T-helper 1 cell (primary cell): ENCODE measurements at places on chromosomes 1 and 21.

GRCh38 chr1:30464187-30464617, 259.2 kb downstream of the MATN1 start:
- DNase-seq: no peak

DNA sequence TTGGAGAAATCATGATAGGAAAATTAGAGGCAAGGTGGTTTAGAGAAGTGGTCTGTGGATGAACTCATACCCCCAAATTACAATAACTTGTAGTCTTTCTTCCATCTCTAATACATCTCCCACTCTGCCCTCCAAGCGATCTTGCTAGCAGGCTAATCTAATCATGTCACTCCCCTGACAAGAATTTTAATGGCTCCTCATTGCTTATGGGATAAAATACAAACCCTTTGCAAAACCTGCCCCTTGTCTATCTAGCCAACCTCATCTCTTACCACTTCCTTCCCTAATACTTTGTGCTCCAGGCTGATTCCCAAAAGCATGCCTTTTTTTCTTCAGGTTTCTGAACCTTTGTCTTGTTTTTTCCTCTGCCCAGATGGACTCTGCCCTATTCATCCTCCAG, 71.3 kb upstream of the LRRN2 start:
- DNase-seq: no peak

GRCh38 chr1:65458730-65459396, 38.4 kb downstream of the LEPR start:
- DNase-seq: no peak

DNA sequence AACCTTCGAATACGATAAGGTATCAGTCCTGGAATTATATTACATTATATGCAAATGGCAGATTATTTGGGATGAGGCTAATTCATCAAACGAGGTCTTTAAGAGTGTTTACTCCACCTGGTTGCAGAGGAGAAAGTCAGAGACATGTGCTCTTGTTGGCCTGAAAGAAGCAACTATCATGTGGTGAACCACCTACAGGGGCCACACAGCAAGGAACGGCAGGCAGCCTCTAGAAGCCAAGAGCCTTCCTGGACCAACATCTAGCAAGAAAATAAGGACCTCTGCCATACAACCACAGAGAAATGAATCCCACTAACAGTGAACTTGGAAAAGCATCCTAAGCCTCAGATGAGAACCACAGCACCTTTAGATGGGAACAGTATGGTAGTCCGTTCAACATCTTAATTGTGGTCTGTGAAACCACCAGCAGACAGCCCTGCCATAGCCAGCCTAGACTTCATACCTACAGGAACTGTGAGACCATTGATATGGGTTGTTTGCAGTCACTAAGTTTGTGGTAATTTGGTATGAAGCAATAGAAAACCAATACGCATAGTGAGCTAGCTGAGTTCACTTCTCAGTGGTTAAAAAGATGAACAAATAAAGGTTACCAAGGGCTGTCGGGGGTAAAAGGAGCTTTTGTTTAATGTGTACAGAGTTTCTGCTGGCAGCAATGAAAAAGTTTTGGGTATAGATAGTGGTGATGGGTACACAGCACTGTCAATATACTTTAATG, 345.7 kb upstream of the RUNX1 start:
- no peak for DNase-seq

- DNase-seq: no peak
These were observed 169.8 kb downstream of the CYYR1 start for GRCh38 chr21:26403321-26403720.

- no peak for DNase-seq
These were observed 22.5 kb upstream of the TTC22 start for GRCh38 chr1:54823670-54824069.

- no peak for DNase-seq
These were observed 144.6 kb downstream of the NFIA start for GRCh38 chr1:61226791-61227567.

- no peak for DNase-seq
These were observed 28.7 kb downstream of the KHDRBS1 start for GRCh38 chr1:32042330-32042729.

- DNase-seq: no peak
These were observed 99.7 kb downstream of the PRDM16 start for GRCh38 chr1:3168678-3169077.

- no peak for DNase-seq
These were observed 28.5 kb downstream of the PODN start for GRCh38 chr1:53090227-53091147.

- DNase-seq: no peak
These were observed 61.0 kb downstream of the ATP5PO start for GRCh38 chr21:33854604-33855003.

DNA sequence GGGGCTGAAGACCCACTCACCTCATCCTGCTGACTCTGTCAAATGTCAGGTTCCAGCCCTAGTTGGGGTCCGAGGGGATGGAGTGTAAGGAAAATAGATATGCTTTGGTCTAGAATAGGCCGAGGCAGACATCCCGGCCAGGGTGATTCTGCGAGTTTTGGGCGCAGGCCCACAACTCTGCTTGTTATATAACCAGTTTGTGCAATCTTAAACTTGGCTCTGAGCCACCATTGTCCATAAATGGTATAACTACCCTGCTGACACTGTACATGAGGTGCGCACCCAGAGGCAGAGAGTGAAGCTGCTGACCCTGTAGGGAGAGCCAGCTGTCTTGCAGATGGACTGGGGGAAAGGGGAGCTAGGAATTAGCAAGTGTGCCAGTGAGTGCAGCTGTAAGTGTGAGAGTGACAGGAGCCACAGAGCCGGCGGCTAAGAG, 1388.8 kb downstream of the AMY1C start:
- DNase-seq: no peak

DNA sequence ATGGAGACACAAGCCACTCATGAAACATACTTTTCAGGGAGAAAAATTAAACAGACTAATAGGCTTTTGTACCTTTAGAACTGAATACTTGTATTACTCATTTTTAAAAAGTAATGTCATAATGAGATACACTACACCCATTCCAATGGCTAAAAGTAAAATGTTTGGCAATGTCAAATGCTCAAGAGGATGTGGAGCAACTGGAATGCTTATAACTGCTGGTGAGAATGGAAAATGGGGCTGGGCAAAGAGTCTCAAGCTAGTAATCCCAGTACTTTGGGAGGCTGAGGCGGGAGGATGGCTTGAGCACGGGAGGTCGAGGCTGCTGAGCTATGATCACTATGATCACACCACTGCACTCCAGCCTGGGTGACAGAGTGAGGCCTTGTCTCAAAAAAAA, 86.3 kb downstream of the NKAIN1 start:
- DNase-seq: no peak

DNA sequence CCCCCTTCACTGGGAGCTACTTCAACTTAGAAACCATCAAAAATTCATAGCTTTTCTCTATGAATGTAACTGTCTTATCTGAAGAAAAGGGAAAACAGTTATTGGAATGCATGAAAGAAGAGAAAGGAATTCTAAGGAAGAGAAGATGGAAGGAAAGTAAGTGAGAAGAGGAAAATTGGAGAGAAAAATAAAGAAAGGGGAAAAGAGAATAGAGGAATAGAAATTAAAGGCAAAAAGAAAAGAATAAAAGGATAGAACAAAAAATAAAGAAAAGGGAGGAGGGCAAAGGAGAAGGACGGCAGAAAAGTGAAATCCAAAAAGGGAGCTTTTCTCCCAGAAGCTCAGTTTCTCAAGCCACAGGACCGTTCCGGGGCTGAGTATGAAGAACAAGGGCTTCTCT, 9.9 kb upstream of the PROX1 start:
- no peak for DNase-seq

DNA sequence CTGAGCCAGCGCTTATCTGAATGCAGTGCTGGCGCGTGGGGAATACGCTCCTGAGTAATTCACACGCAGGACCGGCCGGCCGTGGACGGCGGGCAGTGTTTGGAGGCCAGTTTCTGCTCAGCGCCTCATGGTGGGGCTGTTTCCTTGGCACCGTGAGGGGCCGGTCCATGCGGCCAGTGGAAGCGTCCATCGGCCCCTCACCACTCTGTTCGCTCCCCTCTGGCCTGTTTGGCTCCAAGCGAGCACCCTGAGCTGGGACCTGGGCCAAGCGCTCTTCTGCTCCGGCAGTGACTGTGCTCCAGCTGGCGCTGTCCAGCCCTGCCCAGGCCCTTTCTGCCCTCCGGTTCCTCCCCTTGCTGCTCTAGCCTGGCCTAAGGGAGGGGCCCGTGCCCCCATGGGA, 16.3 kb upstream of the PLCH2 start:
- DNase-seq: no peak

DNA sequence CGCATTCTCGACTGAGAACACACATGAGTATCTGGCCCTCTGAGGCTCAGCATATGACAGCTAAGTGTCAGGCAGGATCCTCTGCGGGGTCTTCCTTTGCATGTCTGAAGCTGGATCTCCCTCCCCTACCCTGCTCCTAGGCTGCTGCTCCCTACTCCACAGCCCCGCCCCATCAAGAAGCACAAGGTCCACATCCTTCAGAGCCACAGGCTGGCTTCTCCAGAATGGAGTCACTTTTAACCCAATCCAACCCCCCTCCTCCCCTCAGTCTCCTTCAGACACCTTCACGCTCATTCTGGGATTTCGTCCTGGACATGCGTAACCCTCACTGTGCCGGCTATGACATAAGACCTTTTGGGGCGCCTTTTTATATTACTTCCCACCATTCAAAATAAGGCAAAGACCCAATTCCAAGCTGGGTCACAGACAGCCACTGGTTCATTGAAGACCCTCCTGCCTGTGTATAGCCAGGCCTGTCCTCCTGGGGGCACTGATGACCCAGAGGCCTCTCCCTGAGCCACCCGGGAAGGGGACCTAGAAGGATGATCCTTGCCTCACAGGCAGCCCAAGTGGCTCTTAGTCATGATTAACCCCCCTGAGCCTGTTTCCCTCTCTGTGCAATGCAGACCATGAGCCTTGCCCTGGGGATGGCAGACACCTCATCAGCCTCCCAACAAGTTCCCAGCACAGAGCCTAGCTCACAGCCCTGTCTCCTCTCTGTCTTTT, 4.7 kb downstream of the ADGRB2 start:
- no peak for DNase-seq

GRCh38 chr1:230495076-230495475, 68.9 kb upstream of the PGBD5 start:
- no peak for DNase-seq
